NCI-H2171 treated with DMSO at 0.1 percent for 48 hours (cell line): ENCODE measurements at places on chromosomes 4 and X.
A peak's percentile ranks its signal among the peaks of the same experiment; 100 is the strongest.

DNA sequence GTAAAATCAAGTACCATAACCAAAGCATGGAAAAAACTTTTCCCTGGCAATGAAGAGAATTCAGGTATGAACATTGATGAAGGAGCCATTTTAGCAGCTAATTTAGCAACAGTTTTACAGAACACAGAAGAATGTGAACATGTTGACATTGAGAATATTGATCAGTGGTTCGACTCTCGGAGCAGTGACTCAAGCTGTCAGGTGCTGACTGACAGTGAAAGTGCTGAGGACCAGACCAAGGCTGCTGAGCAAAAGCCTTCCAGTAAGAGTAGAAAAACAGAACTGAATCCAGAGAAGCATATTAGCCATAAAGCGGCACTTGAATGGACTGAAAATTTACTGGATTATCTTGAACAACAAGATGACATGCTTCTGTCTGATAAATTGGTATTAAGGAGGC lies 2.8 kb downstream of the TIGD2 start:
- no peak for DNase-seq

- DNase-seq, result no peak
These were observed 350.0 kb downstream of the SLC7A11 start for GRCh38 chr4:137892134-137892533.

- DNase-seq, result no peak
These were observed 119.7 kb downstream of the CHRDL1 start for GRCh38 chrX:110675886-110676285.

DNA sequence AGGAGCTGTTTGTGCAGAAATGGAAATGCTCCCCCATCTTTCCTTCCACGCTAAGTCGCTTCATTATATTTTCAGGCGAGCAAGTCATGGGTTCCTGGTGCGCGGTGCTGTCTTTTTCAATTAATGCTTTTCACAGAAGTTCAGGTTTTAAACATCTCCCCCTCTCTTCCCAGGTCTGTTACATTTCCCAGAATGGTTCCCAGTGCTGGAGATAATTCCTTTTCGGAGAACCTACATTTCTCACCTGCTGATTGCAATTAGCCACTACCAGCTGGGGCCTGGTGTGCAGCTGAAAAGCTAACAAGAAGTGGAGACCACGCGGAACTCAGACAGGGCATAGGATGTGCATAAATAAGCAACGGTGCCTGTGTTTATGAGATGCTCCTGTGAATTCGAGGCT lies 217.8 kb downstream of the MID1IP1 start:
- no peak for DNase-seq

DNA sequence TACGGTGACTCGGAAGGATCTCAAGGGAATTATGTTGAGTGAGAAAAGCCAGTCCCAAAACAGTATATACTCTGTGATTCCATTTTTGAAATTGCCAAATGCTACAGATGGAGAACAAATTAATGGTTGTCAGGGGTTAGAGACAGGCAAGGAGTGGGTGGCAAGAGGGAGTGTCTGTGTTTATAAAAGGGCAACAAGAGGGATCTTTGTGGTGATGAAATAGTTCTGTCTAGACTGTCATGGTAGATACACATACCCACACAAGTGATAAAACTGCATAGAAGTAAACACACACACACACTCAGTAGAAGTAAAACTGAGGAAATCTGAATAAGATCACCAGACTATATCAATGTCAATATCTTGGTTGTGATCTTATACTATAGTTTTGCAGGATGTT lies 92.7 kb downstream of the CD99L2 start:
- no peak for DNase-seq

DNA sequence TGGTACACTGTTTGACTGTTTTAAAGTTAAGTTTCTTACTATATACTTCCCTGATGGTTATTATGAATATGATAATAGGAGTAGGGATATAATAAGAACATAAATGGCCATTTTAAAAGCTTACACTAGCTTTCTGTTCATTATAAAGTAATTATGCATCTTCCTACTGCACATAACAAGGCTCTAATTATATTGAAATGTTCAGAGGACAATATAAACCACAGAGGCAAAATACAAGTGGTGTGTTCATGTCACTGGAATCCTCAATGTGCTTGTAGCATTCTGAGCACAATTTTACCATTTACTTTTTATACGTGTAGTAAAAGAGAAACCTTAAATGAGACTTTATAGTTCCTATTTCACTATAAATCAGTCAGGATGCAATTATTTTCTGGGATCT lies 268.3 kb downstream of the TMA16 start:
- no peak for DNase-seq

GRCh38 chr4:87235020-87235671 lies 14.7 kb upstream of the KLHL8 start:
- no peak for DNase-seq

GRCh38 chrX:129984111-129984958 lies 1.9 kb downstream of the BCORL1 start:
- DNase-seq, result no peak

GRCh38 chr4:146415829-146416228 lies 105.9 kb downstream of the SLC10A7 start:
- no peak for DNase-seq

DNA sequence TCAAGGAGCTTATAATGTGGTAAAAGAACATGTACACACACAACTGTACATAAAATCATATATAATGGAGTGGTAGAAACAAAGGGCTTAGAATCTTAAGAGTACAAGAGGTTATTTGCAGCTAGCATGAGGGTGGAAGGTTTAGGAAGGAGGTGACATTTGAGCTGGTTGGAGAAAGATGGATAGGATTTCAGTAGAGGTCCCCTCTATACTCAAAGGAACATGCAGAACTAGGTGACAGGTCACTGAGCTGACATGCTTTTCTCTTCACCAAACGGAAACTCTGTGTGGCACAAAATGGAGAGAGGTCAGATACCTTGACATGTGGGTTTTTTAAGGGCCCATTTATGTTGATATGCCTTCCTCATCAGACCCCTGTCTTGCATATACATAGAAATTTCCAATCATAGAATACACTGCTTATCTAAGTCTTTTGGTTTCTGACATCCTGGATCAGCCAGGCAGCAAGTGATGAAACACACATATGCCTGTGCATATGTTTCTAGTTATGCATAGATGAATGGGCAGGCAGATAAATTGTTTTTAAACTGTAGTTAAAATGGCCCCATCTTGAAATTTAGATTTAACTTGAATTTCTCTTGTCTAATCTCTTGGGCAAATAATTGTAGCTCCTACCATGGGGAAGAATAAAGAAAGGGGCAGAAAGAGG lies 29.3 kb downstream of the CLCN5 start:
- peak; percentile 87 for DNase-seq
